A549 treated with Mapracorat at 1 μM for 4 hours (cell line): ENCODE measurements at places on chromosomes 5 and 9. TPM values are rescaled to one million over a fixed set of nuclear protein-coding genes. Genes with fewer than 3 reads are reported as not detected.

Gene SLC34A1
- not detected in 5 replicates for total RNA-seq

Gene EGFLAM
- total RNA-seq: 0.12 to 0.26 TPM (median 0.22 TPM) in 4 of 5 replicates, not detected in the other

Gene PRSS3
- total RNA-seq: 11.8 to 13.5 TPM (median 12.6 TPM) in 5 replicates

Gene SH3PXD2B
- total RNA-seq: 16.3 to 19.6 TPM (median 18.4 TPM) in 5 replicates

Gene TRAF1
- 2.2 to 3.2 TPM (median 2.5 TPM) in 5 replicates for total RNA-seq

Gene LCN10
- total RNA-seq: not detected in 5 replicates

Gene PCDH1
- total RNA-seq: 2.2 to 3.8 TPM (median 3.0 TPM) in 5 replicates

Gene JAKMIP2
- total RNA-seq: not detected in 5 replicates

Gene SARDH
- 0.07 to 0.19 TPM (median 0.08 TPM) in 4 of 5 replicates, not detected in the other for total RNA-seq

Gene FSTL4
- total RNA-seq: 3.3 to 5.3 TPM (median 3.8 TPM) in 5 replicates

Gene PCDHGA6
- total RNA-seq: 0.13 to 0.27 TPM (median 0.21 TPM) in 5 replicates

Gene PIP5KL1
- 1.0 to 3.5 TPM (median 1.6 TPM) in 5 replicates for total RNA-seq

Gene NCS1
- 33.2 to 53.3 TPM (median 48.3 TPM) in 5 replicates for total RNA-seq

Gene SH3RF2
- 2.0 to 2.9 TPM (median 2.2 TPM) in 5 replicates for total RNA-seq

Gene CDKN2B-AS1
- total RNA-seq: not detected in 5 replicates

Gene PCDHB10
- not detected in 5 replicates for total RNA-seq

Gene GKAP1
- total RNA-seq: 4.2 to 5.7 TPM (median 4.4 TPM) in 5 replicates

Gene PDZD2
- 0.10 to 0.76 TPM (median 0.29 TPM) in 5 replicates for total RNA-seq

Gene TLX3
- not detected in 5 replicates for total RNA-seq

Gene TTF1
- total RNA-seq: 14.3 to 17.0 TPM (median 15.0 TPM) in 5 replicates

Gene CTXN3
- total RNA-seq: not detected in 5 replicates

Gene IL9
- total RNA-seq: not detected in 5 replicates

Gene RGS14
- total RNA-seq: 3.6 to 6.4 TPM (median 4.8 TPM) in 5 replicates

Gene PGM5
- not detected in 5 replicates for total RNA-seq

Gene ZSWIM6
- total RNA-seq: 4.3 to 6.0 TPM (median 5.0 TPM) in 5 replicates

Gene PFN3
- not detected in 5 replicates for total RNA-seq

Gene LRRC19
- total RNA-seq: not detected in 5 replicates

Gene FAM153A
- not detected in 5 replicates for total RNA-seq

Gene N4BP3
- total RNA-seq: 0.74 to 1.3 TPM (median 1.0 TPM) in 5 replicates

Gene TRIM36
- total RNA-seq: 1.5 to 2.4 TPM (median 2.3 TPM) in 5 replicates

Gene HTR4
- not detected in 5 replicates for total RNA-seq

Gene NIM1K
- 0.07 to 0.50 TPM (median 0.14 TPM) in 5 replicates for total RNA-seq

Gene FREM1
- not detected in 5 replicates for total RNA-seq

Gene DDX31
- total RNA-seq: 23.5 to 26.4 TPM (median 24.3 TPM) in 5 replicates

Gene CDH18
- total RNA-seq: not detected in 5 replicates

Gene CCNO
- total RNA-seq: 5.4 to 8.5 TPM (median 7.4 TPM) in 5 replicates

Gene LCN15
- total RNA-seq: not detected in 5 replicates

Gene PHF24
- total RNA-seq: 0.07 to 0.42 TPM (median 0.24 TPM) in 5 replicates

Gene TGFBR1
- total RNA-seq: 49.1 to 91.7 TPM (median 71.6 TPM) in 5 replicates

Gene MARVELD2
- total RNA-seq: 2.2 to 3.0 TPM (median 2.5 TPM) in 5 replicates

Gene TNFSF15
- total RNA-seq: 0.08 to 0.12 TPM (median 0.10 TPM) in 5 replicates

Gene C5orf52
- total RNA-seq: not detected in 5 replicates

Gene C9orf43
- total RNA-seq: 0.45 to 0.73 TPM (median 0.57 TPM) in 5 replicates

Gene PDE6A
- 0.20 to 0.43 TPM (median 0.25 TPM) in 5 replicates for total RNA-seq

Gene EXD3
- 4.0 to 6.6 TPM (median 6.0 TPM) in 5 replicates for total RNA-seq

Gene LRRC70
- total RNA-seq: 0.12 to 0.31 TPM (median 0.30 TPM) in 3 of 5 replicates, not detected in the others

Gene FOXI1
- not detected in 5 replicates for total RNA-seq

Gene GLRA1
- total RNA-seq: not detected in 5 replicates

Gene NEURL1B
- 5.1 to 7.6 TPM (median 6.8 TPM) in 5 replicates for total RNA-seq

Gene FOXD4L3
- 0.08 to 0.16 TPM (median 0.10 TPM) in 3 of 5 replicates, not detected in the others for total RNA-seq

Gene PCDHB9
- total RNA-seq: 0.03 to 0.26 TPM (median 0.05 TPM) in 3 of 5 replicates, not detected in the others

Gene RMI1
- total RNA-seq: 11.2 to 14.2 TPM (median 13.7 TPM) in 5 replicates

Gene RNF208
- 1.1 to 2.1 TPM (median 1.8 TPM) in 5 replicates for total RNA-seq

Gene SLC24A2
- not detected in 5 replicates for total RNA-seq

Gene TAF11L5
- total RNA-seq: not detected in 5 replicates
